ENCODE measurements at places on chromosomes 5 and 9.

- no peaks in the 10 kb centered on the region for H3K4me1 ChIP-seq
- H3K27me3 ChIP-seq, result peaks cover 36% of the 10 kb centered on the region
- no peak for DNase-seq
- H3K27ac ChIP-seq, result no peak overlapping the region
- no peak overlapping the region for H3K4me3 ChIP-seq
Measured at GRCh38 chr9:21741151-21741550, 61.3 kb upstream of the MTAP start.

- no peaks in the 10 kb centered on the region for H3K36me3 ChIP-seq
- no peak for DNase-seq
- H3K27me3 ChIP-seq, result peaks cover 4% of the 10 kb centered on the region
- no peak overlapping the region for H3K4me3 ChIP-seq
- no peaks in the 10 kb centered on the region for H3K4me1 ChIP-seq
Measured at GRCh38 chr9:70760228-70760627, 345.8 kb upstream of the KLF9 start.

DNA sequence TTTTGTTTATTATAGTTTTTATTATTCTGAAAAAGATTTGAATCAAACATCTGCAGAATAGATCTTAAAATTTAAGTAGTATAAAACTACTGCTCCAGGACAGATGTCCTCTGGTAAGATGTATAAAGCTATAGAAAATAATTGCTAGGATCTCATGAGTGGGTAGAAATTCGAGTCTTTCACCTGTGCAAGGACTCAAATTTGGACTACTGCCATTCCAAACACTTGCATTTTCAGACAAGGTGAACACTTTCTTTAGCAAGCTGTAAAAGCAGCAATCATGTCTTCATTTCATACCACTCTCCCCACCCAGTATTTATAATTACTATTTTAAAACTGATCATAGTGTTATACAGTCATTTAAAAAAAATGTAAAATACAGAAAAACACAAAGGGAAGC is 20.7 kb downstream of the SKP2 start:
- no peak for DNase-seq
- no peak overlapping the region for H3K4me3 ChIP-seq
- H3K27ac ChIP-seq, result no peak overlapping the region
- peaks cover 3% of the 10 kb centered on the region for H3K4me1 ChIP-seq
- peaks cover 30% of the 10 kb centered on the region for H3K36me3 ChIP-seq
- H3K27me3 ChIP-seq, result no peaks in the 10 kb centered on the region

GRCh38 chr9:127785023-127785932 is 556 bp upstream of the CDK9 start:
- no peak for DNase-seq
- peak overlapping the region; percentile 92 for H3K4me3 ChIP-seq
- peaks cover 16% of the 10 kb centered on the region for H3K4me1 ChIP-seq
- no peaks in the 10 kb centered on the region for H3K27me3 ChIP-seq
- H3K36me3 ChIP-seq, result peaks cover 27% of the 10 kb centered on the region

- no peak overlapping the region for H3K27ac ChIP-seq
- no peak for DNase-seq
- peaks cover 36% of the 10 kb centered on the region for H3K4me1 ChIP-seq
- H3K36me3 ChIP-seq, result peaks cover 5% of the 10 kb centered on the region
Measured at GRCh38 chr5:167916261-167916691, 375.2 kb upstream of the WWC1 start.

DNA sequence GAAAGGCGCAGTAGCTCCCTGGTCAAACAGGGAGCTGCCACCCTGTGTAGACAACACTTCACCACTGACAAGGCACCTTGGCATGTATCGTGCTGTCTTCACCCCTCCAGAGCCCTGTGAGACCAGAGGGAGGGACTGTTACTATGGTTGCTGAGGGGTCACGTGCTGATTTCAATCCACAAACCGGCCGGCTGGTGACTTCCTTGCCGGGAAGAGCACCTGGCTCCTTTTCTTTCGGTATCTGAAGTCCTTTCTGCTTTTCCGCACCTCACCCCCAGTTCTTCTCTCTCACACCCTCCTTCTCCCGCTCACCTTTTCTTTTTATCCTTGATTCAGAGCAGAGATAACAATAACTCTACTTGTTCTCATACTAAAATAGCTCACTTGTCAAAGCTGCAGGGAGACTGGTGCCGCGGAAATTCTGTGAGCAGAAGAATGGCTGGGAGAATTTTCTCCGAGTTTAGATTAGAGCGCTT is 327.2 kb downstream of the ZSWIM6 start:
- H3K4me3 ChIP-seq, result no peak overlapping the region
- peaks cover 2% of the 10 kb centered on the region for H3K27me3 ChIP-seq
- peaks cover 3% of the 10 kb centered on the region for H3K4me1 ChIP-seq
- DNase-seq, result no peak
- no peak overlapping the region for H3K27ac ChIP-seq
- no peaks in the 10 kb centered on the region for H3K36me3 ChIP-seq

- H3K27me3 ChIP-seq, result no peaks in the 10 kb centered on the region
- DNase-seq, result no peak
- H3K27ac ChIP-seq, result no peak overlapping the region
- peaks cover 3% of the 10 kb centered on the region for H3K4me1 ChIP-seq
- no peak overlapping the region for H3K4me3 ChIP-seq
- H3K36me3 ChIP-seq, result peaks cover 2% of the 10 kb centered on the region
Measured at GRCh38 chr5:83802686-83803085, 82.0 kb upstream of the HAPLN1 start.

GRCh38 chr5:151225475-151225874 is 1.6 kb upstream of the CCDC69 start:
- no peaks in the 10 kb centered on the region for H3K36me3 ChIP-seq
- no peak overlapping the region for H3K4me3 ChIP-seq
- no peak overlapping the region for H3K27ac ChIP-seq
- peaks cover 5% of the 10 kb centered on the region for H3K4me1 ChIP-seq
- DNase-seq, result no peak

DNA sequence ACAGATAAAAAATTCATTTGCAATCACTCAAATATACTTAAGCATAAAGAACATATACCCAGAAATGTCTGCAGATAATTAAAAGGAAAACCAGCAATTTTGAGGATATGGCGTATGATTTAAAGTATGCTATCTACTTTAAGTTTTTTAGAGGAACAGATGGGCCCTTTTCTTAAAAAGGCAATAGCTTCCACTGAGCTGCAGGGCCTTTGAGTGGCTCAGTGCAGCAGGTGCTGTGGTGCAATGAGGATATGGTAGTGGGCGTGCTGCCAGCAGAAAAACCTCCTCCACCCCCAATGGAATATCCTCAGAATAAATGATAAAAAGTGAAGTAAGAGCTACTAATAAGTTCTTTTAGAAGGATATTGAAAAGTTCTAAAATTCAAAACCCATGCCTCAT is 814.5 kb downstream of the MTRR start:
- H3K4me3 ChIP-seq, result no peak overlapping the region
- H3K36me3 ChIP-seq, result no peaks in the 10 kb centered on the region
- no peak for DNase-seq
- peaks cover 23% of the 10 kb centered on the region for H3K4me1 ChIP-seq

DNA sequence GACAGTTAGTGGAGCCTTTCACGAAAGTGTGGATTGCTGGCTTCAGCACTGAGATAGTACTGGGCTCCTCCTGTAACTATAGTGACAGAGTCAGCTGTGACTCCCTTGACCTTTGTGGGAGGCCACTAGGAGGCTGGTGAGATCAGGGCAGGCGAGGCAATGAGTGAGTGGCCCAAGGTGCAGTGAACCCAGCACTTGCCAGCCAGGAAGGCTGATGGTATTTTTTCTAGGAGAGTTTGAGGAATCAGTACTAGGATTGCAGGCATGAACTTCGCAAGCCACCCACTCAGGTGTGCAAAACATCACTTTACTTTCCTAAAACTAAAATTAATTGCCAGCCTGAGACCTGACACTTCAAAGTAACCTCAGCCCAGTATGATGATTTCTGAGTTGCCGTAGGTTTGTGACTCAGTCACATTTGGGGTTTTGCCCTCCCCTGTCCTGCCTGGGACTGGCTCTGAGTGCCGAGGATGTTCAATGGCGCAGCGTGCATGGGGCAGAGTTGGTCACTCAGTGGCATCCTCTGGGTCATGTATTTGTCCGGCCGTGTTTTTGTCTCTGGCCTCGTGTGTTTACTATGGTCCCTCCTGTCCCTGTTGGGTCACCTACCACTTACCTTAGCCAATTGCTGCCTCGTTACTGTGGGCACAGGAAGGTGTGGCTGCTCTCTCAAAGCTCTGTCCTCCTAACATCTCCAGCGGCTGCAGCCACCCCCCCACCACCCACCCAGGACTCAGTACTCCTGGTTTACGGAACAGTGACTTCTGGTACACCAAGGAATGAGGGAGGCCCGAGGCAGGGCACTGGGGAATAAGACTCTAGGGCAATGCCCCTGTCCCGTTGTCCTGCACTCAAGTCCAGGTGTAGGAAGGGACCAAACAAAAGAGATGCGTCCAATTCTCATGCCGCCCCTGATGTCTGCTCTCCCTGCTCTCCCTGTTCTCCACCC is 67.2 kb downstream of the IL31RA start:
- H3K27me3 ChIP-seq, result no peaks in the 10 kb centered on the region
- DNase-seq, result no peak
- no peak overlapping the region for H3K27ac ChIP-seq
- peaks cover 18% of the 10 kb centered on the region for H3K4me1 ChIP-seq

- peaks cover 48% of the 10 kb centered on the region for H3K4me1 ChIP-seq
- DNase-seq, result no peak
- no peak overlapping the region for H3K27ac ChIP-seq
- peaks cover 5% of the 10 kb centered on the region for H3K36me3 ChIP-seq
Measured at GRCh38 chr5:32020271-32020670, 153.8 kb downstream of the GOLPH3 start.

DNA sequence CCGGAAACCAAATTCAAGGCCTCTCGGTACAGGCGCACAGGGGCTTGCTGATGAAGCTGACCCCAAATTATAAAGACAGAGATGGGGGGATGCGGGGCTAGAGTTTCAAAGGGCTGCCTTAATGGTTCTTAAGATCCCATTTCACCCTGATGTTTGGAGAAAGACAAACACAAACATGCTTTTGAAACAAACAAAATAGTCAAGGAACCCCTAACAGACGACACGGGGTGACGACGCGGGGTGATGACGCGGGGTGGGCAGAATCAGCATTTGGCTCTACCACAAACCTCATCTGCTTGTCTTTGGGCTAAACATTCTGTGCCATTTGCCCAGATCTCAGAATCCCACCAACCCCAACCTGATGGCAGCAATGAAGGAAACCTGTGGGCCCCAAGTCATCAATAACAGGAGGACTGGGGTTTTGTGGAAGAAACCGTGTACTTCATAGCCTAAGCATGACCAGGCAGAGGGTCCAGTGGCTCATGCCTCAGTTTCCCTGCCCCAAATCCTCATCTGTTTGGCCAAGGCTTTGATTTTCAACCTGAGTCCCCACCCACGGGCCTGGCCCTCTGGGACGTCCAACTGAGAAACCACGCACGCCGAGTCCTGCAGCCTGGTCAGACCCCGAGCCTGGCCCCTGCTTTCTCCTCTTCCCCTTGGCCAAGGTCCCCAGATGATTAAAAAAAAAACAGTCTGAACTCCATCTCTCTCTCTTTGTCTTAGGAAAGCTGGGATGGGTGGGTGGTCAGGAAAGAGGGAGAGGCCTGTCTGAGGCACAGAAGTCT is 148.5 kb downstream of the COL23A1 start:
- H3K4me1 ChIP-seq, result no peaks in the 10 kb centered on the region
- peaks cover 6% of the 10 kb centered on the region for H3K27me3 ChIP-seq
- H3K4me3 ChIP-seq, result no peak overlapping the region
- no peak for DNase-seq
- H3K36me3 ChIP-seq, result no peaks in the 10 kb centered on the region

DNA sequence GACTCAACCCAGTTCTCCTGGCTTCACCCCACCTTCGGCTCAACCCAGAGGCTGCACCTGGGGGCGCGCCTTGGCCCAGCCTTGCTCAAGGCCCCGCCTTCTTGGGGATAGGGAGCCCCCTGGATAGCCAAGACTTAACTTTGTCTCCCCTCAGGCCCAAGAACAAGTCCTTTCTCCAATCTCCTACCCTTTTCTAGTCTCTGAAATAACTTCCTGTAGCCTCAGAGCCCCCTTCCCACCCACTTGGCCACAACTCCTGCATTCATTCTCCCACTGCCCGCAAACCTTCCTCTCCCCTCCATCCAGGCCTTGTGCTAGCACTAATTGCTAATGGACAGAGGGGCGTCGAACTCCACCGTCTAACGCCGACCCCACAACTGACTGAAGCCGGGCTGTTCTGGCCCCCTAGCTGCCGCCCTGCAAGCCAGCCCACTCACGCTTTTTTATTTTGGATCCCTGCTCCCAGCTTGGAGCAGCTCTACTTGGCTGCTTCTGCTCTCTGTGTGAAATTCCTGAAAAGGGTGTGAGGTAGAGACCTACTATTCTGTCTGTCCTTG is 579 bp upstream of the ASTN2 start:
- H3K4me1 ChIP-seq, result peaks cover 3% of the 10 kb centered on the region
- DNase-seq, result no peak
- no peak overlapping the region for H3K27ac ChIP-seq
- H3K36me3 ChIP-seq, result no peaks in the 10 kb centered on the region
- H3K27me3 ChIP-seq, result peaks cover 35% of the 10 kb centered on the region
- H3K4me3 ChIP-seq, result no peak overlapping the region

GRCh38 chr9:35519692-35520363 is 29.9 kb downstream of the RUSC2 start:
- no peaks in the 10 kb centered on the region for H3K36me3 ChIP-seq
- H3K4me3 ChIP-seq, result peak overlapping the region; percentile 61
- H3K27ac ChIP-seq, result peak overlapping the region; percentile 99

DNA sequence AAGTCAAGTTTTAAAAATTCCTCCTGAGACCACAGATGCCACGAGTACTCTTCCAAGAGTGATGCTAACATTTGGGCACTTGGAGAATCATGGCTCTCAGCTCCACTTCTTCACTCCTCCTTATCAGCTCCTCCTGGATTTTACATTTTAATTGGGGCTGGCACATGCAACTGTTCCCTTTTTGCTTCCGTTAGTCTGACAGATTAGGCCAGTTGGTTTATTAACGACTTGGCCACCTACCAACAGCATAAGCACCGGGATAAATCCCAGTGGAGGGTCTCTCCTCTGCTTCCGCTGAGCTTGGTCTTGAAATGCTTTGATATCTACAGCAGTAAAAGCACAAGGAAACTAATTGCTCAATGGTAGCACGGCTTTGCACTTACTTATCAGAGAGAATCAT is 134.6 kb upstream of the RASEF start:
- no peak overlapping the region for H3K27ac ChIP-seq
- no peaks in the 10 kb centered on the region for H3K36me3 ChIP-seq
- DNase-seq, result no peak

Data from chondrocyte (in vitro differentiated cells).